ENCODE measurements at places on chromosomes 12 and 14.
A peak's percentile ranks its signal among the peaks of the same experiment; 100 is the strongest.

DNA sequence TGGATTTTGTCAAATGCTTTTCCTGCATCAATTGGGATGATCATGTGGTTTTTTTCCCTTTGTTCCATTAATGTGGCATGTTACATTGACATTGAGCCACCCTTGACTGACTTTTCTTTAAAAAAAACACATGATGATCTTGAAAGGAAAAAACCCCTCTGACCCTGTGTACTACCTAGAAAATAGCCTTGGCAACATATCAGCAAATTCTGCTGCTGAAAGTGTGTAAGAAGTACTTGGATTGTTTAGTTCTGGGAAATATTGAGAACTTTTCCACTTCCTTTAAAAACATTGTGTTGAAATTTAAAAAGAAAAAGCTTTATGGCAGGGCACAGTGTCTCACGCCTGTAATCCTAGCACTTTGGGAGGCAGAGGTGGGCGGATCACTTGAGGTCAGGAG lies 20.7 kb downstream of the ACACB start:
- DNase-seq, result no peak

DNA sequence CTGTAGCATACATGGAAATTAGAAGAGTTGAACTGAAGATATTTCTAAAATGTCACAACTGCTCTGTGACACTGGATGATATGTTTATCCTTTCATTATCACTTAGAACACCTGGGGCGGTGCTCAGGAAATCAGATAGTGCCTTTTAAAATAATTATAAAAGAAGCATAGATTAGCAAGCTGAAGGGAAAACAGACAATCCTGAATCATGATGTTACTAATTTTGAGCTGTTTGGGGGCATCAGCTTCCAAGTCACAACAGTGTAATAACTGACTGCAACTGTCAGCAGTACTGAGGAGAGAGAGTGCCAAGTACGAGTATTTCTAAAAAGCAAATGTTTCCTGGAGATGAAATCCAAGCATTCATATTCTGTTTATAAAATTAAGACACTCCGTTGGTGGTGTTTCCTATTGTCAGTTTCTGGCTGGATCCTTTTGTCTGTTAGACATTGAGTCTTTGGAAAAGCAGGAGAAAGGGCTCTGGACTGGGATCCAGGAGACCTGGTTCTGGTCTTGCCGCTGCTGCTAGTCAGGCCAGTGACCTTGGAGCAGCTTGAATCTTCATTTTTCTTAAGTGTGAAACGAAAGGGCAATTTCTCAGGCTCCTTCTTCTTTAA lies 380.1 kb downstream of the EGLN3 start:
- DNase-seq, result no peak

GRCh38 chr12:106139422-106140171 lies 843 bp upstream of the NUAK1 start:
- DNase-seq, result no peak

GRCh38 chr12:51622564-51622963 lies 31.5 kb downstream of the SCN8A start:
- DNase-seq, result no peak

DNA sequence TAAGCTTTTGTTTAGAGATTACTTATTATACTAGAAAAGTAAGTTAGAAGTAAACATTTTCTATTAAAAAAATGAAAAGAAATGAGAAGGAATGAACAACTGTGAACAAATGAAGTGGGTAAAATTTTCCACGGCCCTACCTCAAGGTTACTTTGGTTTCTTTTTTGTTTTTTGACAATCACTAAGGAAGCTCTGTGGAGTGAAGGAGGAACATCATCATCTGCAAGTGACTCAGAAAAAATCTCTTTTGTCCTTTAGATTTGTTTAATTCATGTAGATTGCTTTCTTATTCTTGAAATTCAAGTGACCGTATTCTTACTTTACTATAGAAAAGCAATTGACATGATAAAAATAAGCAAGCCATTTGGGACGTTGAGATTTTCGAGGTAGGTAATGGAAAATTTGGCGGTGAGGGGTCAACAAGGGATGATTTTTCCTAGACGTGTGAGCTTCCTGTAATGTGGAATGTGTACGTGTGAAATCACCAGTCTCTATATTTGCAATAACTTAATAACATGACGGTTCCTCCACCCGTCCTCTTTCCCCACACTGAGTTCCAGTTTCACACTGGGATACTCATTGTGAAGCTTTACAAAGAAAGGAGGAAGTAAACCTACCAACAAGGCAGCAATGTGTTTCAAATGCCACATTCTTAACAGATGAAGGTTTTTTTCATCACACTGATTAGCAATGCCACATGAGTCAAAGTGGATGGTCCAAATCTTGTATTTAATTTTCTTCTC lies 62.3 kb upstream of the EGLN3 start:
- peak; percentile 9 for DNase-seq

DNA sequence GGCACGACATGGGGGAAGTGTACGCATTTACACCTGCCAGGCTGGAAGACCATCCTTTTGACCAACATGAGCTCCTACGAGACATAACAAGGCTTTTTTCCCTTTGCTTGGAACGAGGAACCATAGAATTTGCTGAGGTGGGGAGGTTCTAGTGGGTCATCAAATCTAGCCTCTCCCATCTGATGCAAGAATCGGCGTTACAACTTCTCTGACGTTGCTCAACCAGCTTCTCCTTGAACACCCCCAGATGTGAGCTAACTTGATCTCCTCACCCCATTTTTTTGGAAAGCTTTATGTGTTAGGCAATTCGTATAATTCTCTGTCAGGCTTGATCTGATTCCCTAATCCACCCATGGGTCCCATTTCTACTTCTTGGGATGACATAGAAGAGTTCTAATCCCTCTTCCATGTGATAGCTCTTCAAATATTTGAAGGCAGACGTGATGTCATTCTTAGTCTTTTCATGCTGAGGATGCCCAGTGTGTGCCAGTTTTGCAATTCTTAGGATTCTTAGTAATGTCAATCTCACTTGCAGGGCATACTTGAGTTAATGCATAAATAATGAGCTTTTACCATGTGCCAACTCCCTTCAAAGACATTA lies 163.6 kb upstream of the PARP11 start:
- no peak for DNase-seq

DNA sequence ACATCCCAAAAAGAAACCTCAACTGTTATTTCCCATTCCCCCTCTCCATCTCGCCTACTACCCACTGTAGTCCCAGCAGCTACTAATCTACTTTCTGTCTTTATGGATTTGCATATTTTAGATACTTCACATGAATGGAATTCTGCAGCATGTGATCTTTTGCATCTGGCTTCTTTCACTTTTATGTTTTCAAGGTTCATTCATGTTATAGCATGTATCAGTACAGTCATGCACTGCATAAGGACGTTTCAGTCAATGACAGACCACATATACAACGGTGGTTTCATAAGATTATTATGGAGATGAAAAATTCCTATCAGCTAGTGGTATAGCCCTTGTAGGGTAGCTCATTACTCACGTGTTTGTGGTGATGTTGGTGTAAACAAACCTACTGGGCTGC lies 24.5 kb downstream of the PCNX4 start:
- DNase-seq, result no peak

DNA sequence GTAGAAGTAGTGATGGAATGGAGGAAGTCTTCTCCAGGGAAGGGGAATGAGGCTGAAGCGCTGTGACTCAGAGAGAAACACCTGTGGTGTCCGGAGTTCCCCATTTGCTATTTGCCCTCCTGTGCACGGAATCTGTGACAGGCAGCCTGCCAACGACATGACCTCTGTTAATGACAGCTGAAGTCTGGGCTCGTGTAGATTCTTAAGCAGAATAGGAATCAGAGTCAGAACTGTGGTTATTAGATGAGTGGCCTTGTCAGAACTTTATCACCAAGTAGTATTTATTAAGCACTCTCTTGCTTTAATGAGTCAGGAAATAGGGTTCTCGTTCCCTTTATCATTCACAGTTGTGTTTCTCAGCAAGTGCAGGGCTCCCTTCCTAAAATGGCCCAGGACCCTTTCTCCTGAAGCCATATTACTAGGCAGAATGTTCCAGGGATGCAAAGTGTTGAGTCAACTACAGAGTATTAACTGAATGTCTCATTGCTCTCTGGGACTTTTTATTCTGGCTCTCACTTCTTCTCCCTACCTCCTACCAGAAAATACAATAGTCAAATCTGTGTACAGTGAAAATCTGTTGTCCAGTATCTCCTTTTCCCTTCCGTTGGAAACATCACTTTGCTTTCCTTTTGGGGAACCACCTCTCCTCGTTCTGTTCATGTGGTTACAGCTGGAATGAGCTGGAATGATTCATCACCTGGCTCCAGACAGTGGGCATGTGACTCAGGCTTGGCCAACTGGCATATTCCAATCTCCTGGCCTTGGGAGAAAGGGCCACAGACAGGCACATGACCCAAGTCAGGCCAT lies 77.8 kb upstream of the MAX start:
- peak; percentile 33 for DNase-seq
